ENCODE measurements at places on chromosomes 16 and 17.

GRCh38 chr16:49324703-49325102 lies 43.1 kb upstream of the CBLN1 start:
- no peak for DNase-seq

DNA sequence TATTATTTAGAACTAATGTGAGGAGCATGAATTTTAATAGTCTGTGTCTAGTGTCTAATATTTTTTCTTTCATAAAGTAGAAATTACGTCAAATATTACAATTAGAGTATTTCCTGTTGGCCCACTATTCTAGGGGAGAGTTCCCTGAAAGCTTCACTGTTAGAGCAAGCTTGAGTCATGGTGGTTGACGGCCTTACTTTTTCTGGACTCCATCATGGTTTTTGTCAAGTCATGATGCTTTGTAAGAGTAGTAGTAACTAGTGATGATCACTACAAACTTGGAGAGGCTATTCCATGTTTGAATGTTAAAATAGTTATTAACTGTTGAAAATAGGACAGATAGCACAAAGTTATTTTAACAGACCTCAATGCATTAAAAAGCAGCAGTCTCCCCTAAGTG lies 1.7 kb downstream of the PSMD11 start:
- no peak for DNase-seq

GRCh38 chr16:50741225-50741780 lies 583 bp upstream of the CYLD start:
- DNase-seq: no peak

GRCh38 chr17:81646869-81647600 lies 9.3 kb downstream of the PDE6G start:
- no peak for DNase-seq

GRCh38 chr17:14827396-14827919 lies 437.7 kb downstream of the PMP22 start:
- no peak for DNase-seq

DNA sequence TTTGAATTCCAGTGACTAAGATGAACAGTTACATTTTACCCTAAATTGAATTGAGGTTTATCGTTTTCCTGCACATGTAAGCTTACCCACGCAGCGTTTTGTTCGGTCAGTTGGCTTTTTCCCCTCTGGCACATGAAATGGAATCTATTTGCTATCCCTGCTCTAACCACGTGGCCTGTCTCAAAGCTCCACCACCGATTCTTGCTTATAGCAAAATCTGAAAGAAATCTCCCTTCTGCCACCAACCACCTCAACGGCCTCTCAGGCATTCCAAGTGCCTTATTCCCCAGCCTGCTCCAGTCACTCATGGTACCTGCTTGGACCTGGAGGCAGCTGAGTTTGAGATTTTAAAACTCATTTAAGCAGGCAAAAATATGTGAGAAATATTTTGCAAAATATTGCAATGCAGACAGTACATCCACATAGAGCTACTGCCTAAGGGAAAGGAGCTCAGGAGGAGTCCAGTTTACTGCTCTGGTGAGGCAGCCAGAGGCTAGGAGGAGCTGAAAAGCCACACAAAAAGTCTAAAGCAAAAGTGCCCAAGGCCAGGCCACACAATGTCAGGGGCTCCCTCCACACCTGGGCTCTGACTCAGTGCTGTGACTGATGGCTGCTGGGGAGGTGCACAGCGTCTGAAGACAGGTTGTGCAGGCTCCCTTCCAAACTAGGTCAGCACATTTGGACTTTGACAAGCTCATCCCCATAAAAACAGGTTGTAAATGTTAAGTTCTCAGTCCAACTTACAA lies 26.4 kb downstream of the ARHGAP17 start:
- DNase-seq: no peak

GRCh38 chr16:1434644-1435592 lies 4.0 kb downstream of the PERCC1 start:
- DNase-seq: no peak

GRCh38 chr17:15039366-15039765 lies 225.8 kb downstream of the PMP22 start:
- DNase-seq: no peak

DNA sequence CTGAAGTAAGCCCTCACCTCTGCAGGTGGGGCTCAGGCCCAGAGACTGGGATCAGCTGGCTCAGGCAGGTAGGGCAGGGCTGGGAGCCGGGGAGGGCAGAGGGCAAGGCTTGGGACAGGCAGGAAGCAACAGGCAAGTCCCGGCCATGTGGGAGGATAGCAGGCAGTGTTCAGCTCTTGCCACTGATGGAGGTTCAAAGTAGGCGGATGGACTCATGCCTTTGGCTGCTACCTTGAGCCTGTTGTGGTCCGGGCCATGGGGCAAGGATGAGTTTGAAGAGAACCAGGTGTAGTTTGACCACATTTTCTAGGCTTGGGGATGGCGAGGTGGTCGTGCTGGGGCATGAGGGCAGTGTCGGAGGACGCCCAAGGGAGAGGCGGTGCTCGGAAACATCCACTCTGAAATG lies 2.7 kb downstream of the PRCD start:
- DNase-seq: no peak

- no peak for DNase-seq
Observed at GRCh38 chr16:80985611-80986010, 21.1 kb downstream of the CMC2 start.

DNA sequence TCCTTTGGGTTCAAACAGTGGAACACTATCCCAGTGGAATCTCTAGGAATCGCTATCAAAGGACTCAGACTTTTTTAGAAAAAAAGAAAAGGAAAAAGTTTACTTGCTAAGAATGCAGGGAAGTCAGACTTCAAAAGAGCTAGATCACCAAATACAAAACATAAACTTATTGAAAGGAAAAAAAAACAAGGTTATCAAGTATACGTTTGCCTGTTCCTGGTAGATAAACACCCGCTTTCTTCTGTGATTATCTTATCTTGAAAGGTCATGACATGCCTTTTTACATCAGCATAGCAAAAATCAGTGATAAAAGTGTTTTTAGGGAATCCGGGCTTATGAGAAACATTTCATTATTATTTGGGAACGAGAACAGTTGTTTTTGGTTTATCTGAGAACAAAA lies 129.3 kb upstream of the TMEM97 start:
- DNase-seq: no peak

GRCh38 chr17:69050999-69051775 lies 9.5 kb downstream of the ABCA9 start:
- DNase-seq: no peak

GRCh38 chr16:74726716-74727115 lies 26.1 kb upstream of the MLKL start:
- DNase-seq: no peak

DNA sequence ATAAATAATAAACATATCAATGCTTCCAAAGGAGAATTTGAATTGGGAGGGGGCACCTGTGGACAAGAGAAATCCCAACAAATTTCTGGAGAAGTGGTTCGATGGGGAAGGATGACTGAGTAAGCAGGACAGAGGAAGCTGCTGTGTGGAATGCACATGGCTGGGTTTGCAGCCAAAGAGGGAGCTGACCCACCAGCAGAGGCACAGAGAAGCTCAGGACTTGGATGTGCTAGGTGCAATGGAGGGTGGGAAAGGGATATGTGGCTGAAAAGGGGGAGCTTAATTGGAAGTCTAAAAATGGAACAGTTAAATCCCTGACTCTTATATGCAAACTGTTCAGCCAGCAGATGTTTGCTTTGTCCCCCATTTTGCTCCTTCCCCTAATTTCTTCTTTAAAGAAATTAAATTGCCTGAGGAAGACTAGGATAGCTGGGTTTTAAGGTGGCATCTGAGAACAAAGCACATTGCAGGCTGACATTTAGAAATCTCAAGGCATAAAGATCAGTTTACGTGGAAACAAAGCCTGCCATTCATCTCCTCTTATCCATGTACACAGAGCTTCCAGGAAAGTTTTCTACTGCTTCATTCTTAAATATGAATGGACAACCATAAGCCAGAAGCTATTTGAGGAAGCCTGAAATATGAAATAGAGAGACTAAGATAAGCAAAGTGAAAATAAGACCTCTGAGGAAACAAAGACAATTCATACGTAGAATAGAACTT lies 23.0 kb upstream of the TNS4 start:
- DNase-seq: no peak

DNA sequence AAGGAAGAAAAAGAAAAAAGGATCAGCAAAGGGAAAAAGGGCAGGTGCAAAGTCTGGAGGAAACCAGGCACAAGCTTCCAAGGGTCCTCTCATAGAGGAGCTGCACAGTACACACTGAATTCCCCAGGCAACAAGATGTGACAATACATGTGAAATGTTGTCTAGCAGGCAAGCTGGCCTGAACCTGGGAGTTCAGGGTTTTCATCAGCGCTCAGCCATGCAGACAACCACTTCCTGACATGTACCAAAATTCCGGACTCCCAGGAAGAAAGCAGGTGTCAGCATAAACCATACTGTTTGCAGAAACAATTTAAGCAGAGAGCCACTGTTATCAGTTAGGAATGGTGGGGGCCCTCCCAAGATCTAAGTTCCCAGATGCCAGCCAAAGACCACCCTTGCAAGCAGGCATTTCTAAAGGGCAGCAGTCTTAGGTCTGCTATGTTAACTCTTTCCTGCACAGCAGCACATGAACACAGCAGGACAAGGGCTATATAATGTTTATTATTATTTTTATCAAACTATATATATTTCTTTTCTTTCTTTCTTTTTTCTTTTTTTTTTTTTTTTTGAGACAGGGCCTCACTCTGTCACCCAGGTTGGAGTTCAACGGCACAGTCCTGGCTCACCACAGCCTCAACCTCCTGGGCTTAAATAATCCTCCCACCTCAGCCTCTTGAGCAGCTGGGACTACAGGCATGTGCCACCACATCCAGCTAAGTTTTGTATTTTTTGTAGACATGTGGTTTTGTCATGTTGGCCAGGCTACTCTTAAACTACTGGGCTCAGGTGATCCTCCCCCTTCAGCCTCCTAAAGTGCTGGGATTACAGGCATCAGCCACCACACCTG lies 10.1 kb downstream of the TK2 start:
- no peak for DNase-seq

DNA sequence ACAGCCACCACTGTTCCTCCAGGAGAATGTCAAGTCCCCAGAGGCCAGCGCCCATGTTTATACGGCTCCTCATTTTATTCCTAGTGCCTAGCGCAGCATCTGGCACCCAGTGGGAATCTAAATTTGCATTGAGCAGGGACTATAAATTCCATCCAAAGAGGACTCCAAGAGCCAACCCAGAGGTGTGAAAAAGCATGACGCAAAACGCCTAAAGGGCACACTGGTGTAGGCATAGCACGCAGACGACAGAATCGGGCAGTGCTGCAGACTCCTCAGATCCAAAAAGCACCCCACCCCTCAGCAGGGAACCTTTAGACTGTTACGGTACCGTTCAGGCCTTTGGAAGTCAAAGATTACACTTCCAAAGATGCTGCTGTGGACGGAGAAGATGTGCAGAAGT lies 19.5 kb downstream of the TEKT5 start:
- no peak for DNase-seq

- DNase-seq: no peak
Observed at GRCh38 chr17:43316522-43317142, 82.2 kb upstream of the ARL4D start.

DNA sequence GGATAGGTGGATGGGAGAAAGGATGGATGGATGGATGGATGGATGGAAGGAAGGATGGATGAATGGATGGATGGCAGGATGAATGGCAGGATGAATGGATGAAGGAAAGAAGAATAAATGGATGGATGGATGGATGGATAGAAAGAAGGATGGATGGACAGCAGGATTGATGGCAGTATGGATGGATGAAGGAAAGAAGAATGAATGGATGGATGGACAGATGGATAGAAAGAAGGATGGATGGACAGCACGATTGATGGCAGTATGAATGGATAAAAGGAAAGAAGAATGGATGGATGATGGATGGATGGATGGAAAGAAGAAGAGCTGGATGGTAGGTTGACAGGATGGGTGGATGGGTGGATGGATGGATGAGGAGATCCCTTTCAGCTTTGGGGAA lies 9.2 kb upstream of the MYH10 start:
- DNase-seq: no peak

- no peak for DNase-seq
Observed at GRCh38 chr16:2208308-2208707, 2.4 kb downstream of the BRICD5 start.

DNA sequence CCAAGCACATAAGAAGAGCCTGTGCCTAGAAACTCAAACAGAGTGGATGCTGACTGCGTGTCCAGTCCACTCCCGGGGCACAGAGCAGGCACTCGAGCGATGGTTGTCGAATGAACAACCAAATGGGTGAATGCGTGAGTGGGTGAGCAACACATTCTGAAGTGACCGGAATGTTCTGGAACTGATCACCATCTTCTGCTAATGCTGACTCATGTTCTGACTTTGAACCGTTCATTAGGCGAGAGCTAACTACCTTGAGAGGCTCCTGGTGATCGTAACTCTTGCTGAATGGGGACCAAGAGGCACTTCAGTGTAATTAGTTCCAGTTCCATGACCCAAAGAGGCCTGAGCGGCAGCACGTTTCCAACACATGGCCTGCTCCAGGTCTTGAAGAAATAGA lies 37.9 kb downstream of the IRF8 start:
- no peak for DNase-seq

DNA sequence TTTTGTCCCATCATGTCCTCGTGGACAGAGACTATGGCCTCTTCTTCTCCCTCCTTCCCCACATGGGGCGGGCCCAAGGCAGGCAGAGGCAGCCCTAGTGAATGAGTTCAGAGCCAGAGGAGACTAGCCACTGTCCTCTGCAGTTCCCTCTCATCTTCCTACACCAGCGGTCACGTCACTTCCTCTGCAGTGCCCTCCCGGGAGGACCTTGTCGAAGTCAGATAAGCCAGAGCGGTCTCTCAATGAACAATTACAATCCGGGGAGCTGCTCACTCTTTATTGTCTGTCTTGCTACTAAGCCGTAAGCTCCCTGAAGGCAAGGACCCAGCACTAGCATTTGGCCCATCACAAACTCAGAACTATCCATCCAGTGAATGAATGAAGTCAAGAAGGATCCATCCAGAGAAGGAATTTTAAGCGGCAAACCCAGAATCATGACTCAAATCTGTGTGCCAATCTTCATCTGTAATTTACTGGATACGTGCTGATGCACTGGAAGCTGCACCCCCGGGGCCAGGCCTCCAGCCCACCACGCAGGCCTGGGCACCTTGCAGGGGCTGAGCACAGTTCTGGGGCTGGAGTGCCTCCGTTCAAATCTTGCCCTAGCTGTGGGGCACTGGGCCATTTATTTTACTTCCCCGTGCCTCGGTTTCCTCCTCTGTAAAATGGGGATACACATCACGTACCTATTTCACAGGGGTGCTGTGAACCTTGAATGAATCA lies 18.1 kb downstream of the ZNF423 start:
- no peak for DNase-seq

DNA sequence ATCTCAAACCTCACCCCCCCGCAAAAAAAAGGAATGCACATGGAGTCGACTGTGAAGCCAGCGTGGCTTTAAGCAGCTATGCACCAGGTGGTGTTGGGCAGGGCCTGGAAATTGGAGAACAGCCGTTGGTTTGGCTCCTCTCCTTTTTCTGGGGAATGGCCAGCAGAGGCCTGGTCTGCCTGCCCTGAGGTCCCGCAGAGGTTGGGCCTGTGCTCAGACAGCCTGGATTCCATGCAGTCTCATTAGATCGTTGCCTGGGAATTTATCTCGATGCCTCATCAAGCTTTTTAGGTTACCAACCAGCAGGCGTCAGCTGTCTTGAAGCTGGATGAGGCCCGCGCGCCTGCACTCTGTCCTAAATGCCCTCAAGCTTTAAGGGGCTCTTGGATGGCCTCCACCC lies 9.8 kb downstream of the SLC12A3 start:
- no peak for DNase-seq

All from activated T-helper 1 cell treated with Interleukin-2 at 50 U/mL for 16 hours (primary cell).